ENCODE measurements at places on chromosomes 6 and 20.

DNA sequence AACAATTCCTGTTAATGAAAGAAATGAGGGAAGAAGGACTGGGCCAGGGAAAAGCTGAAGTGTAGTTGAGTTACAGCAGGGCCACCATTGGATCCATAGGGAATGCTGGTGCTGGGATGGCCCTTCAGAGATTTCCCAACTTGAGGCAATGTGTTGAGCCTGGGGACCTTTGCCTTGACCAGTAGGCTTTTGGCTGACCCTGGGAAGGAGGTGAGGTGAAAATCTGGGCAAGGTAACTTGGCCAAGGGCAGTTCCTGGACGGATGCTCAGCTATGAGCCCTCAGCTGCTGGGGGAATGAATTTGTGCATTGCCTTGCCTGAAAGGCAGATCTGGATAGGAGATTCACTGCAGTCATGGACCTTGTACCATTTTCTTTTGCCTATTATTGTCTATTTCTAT is 20.4 kb downstream of the UTRN start:
- no peak for DNase-seq

GRCh38 chr20:44542890-44543289 is 21.0 kb upstream of the SERINC3 start:
- no peak for DNase-seq

DNA sequence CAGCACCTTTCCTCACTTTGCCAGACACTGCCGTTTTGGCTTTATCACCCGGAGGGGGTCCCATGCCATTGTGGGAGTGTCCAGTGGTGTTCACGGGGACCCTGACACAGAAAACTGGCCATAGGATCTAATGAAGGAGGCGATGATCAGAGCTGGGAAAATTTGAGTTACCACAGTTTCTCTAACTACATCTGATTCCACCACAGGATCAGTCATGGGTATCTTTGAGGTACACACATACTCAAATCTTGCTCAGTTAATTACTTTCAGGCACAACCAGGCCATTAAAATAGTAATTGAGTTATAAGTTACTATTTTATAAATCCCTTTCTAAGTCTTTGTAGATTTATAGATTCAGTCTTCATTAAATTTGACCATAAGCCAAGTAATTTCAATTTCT is 215.1 kb downstream of the PRL start:
- no peak for DNase-seq

GRCh38 chr6:45376310-45377042 is 1.3 kb downstream of the SUPT3H start:
- peak; percentile 6 for DNase-seq

GRCh38 chr20:20210943-20211273 is 157.0 kb upstream of the INSM1 start:
- no peak for DNase-seq

- no peak for DNase-seq
These were observed 1.8 kb downstream of the KCNK5 start for GRCh38 chr6:39227476-39227875.

GRCh38 chr6:45666846-45667245 is 289.1 kb upstream of the SUPT3H start:
- DNase-seq: no peak

DNA sequence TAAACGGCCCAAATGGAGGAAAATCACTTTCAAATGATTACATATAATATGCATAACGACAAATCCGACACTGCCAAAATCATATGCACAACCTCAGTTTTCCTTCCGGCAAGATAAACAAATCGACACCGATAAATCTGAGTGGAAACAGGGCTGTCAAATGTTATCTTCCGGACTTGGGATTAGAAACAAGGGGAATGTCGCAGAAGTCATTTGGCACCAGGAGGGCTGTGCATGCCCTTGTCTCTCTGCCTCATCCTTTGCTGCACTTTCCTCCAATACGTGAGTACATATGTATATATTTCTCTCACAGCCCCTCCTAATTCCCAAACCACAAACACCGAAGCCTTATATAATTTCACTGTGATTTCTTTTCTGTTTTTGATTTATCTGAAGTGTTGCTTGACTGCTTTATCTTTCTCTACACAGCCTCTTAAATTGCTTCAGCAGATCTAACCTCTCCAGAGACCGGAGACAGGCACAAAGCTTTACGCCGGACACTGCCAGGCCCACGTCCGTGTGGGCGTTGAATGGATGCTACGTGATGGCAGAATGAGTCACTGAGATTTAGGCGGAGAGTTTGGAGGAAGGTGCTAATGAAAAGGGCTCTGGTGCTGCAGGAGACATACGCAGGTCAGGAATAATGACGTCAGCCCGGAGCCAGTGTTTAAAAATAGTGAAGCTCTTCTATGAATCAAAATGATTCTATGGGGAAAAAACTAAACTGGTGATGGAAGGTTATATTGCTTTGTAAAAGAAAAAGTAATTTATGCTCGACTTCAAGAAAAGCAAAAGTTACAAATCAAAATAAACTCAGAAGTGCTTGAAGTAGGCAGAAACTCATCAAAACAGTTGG is 21.0 kb upstream of the PRELID3B start:
- DNase-seq: peak; percentile 92

DNA sequence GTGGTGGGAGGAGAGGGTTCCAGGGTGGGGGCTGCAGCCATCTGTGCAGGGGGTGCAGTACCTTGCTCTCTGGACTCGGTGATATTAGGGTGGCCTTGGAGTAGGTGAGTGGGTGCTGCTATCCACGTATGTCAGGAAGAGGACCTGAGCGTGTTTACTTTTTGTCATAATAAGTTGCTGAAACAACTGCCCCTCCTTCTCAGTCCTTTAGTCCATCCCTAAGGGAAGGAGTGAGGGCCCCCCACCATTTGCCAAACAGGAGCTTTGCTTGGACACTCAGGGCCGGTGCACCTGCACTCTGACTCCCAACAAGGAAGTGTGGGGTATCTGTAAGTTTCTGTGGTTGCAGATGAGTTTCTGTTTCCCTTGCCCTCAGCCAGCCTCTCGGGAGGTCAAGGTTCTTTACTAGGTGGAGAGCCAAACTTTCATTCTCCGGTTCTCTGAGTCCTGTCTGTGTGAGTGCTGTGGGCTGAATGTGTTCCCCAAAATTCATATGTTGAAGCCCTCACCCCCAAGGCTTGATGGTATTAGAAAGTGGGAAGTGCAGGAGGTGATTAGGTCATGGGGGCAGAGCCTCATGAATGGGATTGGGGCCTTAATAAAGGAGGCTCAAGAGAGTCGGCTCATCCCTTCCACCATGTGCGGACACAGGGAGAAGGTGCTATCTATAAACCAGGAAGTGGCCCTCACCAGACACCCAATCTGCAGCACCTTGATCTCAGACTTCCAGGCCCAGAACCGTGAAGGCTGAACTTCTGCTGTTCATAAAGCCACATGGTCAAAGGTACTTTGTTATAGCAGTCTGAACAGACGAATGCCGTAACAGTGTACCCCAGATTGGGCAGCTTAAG is 19.6 kb upstream of the CCR6 start:
- DNase-seq: no peak

- DNase-seq: peak; percentile 13
These were observed 152.3 kb upstream of the NEDD9 start for GRCh38 chr6:11384531-11385309.

GRCh38 chr20:55582498-55582897 is 422.8 kb downstream of the CBLN4 start:
- DNase-seq: peak; percentile 40

GRCh38 chr6:30893666-30894065 is 9.3 kb downstream of the DDR1 start:
- no peak for DNase-seq

DNA sequence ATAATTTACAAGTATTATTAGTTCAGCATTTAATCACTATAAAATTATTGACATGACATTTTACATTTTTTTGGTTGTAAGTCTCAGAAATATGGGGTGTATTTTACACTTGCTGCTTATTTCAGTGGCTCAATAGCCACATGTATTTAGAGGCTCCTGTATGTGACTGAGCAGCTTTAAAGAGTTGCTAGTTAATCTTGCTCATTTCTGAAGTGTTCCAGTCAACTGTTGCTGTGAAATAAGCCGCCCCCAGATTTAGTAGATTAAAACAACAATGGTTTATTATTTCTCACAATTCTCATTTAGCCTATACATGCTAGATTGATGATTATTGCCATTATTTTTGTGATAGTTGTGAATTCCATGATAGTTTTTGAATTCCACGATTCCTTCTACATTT is 23.0 kb downstream of the CD109 start:
- no peak for DNase-seq

GRCh38 chr6:115358616-115359015 is 702.1 kb downstream of the FRK start:
- peak; percentile 22 for DNase-seq

- DNase-seq: peak; percentile 93
These were observed 532.6 kb upstream of the JARID2 start for GRCh38 chr6:14713008-14713960.

- peak; percentile 74 for DNase-seq
These were observed 95.0 kb downstream of the FOXC1 start for GRCh38 chr6:1704711-1705110.

DNA sequence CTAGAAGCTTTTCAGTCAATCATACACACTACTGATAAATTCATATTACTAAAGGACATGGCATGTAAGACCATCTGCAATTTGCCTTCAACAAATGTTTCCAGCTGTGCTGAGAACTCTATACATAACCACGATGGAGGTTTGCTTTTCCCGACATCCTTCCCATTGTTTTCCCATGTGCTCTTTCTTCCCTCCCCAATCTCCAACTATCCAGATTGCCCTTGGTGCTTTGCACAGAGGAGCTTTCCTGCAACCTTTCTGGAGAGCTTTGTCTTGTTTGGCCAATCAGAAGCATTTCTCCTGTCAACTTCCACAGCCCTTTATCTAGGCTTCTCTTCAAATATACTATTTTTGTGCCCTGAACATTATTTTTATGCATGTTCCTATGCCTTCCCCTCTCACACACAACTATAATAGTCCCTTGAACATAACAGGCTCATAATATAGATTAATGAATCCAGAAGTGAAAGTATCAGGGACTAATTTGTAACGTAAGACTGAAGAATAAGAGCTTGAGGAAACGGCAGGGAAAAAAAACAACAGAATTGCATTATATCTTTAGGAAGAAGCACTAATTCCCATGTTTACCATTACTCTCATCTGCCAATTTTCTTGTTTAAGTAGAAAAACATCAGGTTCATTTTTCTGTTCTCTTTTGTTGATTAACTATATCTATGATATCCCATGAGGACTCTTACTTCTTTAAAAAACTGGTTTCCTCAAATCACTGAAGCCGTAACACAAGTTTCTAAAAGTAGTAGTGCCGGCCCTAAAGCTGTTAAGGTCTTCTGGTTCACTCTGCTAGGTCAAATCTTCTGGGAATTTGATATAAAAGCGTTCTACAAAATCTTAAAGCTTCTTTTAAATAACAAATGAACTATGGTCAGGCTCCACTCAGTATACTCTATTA is 20.1 kb downstream of the SMLR1 start:
- DNase-seq: no peak

- peak; percentile 7 for DNase-seq
These were observed 30.4 kb downstream of the KCNQ2 start for GRCh38 chr20:63442100-63442493.

- no peak for DNase-seq
These were observed 4.5 kb downstream of the PDE10A start for GRCh38 chr6:165658395-165659058.

- no peak for DNase-seq
These were observed 33.7 kb upstream of the IRF4 start for GRCh38 chr6:357791-358341.

- DNase-seq: no peak
These were observed 139.6 kb downstream of the AIG1 start for GRCh38 chr6:143200167-143200770.

DNA sequence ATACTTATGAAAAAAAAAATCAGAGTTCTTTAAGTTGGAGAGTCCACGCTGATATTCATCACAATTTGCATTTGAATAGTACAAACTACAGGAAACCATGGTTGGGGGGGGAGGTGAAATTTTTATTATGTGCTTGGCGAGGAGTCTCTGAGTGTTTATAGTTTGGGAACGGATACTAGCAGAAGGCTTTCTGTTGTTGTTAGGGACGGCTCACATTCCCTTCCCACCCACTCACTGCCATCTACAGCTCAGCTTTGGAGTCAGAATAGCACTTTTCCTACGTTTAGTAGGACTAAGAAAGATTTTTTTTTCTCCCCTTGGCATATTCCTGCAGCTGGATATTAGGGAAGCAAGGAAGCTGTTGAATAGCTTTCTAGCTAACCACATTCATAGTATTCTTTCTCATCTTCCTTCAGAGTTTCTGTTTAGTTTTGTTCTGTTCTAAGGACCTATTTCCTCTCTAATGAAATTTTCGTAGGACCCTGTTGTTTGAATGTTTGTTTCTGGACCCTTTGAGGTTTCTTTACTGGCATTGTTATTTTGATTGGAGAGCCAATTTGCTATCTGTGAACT is 235.1 kb upstream of the ZNF217 start:
- peak; percentile 82 for DNase-seq

- DNase-seq: peak; percentile 21
These were observed 409.9 kb upstream of the SPTLC3 start for GRCh38 chr20:12598894-12599293.

DNA sequence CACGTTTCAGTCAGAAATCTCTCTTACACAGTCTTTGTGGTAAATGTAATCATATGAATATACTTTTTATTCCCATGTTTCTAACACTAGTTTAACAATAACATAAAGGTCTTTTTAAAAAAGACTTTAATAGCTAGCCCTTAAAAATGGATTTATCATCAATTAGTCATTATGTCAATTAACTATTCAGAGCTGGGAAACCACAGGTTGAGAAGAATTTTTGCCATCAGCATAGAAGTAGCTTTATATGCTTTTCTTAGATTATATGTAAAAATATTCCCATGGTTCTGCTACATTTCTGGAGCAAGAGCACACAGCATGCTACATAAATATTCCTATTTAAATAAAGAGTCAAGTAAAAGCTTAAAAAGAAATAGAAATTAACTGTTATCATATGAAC is 35.5 kb downstream of the ASCC3 start:
- DNase-seq: no peak
